ENCODE measurements at places on chromosomes 5 and 9.

- no peak for DNase-seq
Observed at GRCh38 chr5:160507221-160507721, 85.6 kb downstream of the PTTG1 start.

GRCh38 chr5:171589461-171589860, 170.0 kb downstream of the FGF18 start:
- no peak for DNase-seq

GRCh38 chr9:112348257-112349007, 15.0 kb upstream of the PTBP3 start:
- no peak for DNase-seq

GRCh38 chr5:127216898-127217675, 73.5 kb upstream of the MEGF10 start:
- no peak for DNase-seq

DNA sequence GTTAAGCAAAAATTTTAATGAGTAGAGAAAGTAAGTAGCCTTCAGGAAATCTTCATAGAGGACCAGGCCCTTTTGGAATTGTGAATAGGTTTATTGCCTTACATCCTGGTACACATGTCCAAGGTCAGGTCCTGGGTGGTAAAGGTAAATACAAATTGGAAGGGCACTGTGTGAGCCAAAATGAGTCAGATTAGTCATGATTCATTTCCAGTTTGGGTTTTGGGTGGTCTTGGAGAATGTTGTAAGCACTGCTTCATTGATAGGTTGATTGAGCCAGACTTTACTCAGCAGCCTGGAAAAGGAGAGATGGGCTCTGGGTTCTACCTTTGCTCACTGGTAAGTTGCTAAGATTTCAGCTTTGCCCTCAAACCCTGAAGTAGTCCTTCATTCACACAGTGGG, 82.5 kb upstream of the ZNF169 start:
- no peak for DNase-seq

GRCh38 chr9:18492612-18493011, 18.7 kb downstream of the ADAMTSL1 start:
- no peak for DNase-seq

DNA sequence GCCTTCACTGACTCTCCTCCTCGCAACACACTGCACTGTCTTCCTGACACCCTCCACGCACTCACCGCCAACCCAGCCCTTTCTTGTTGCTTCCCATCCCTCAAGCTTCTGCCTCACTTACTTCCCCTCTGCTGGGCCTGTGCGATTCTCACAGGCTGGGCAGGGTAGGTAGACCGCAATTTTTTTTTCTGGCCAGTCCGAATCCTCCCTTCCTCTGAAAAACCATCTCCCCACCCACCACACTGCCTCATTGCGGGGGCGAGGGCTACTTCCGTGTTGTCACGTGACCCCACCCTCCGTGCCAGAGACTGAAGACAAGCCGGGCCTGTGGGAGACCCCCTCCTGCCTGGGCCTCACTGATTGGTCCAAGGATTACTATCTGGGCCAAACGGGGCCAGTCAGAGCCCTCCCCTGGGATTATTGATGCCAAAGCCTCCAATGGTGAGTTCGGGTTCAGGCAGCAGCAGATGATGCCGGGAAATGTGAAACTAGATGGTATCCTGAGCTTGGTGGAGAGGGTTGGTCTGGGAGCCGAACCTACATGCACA, 73.1 kb downstream of the STK10 start:
- DNase-seq, result no peak

GRCh38 chr9:16138561-16139491, 586.0 kb downstream of the CCDC171 start:
- DNase-seq, result no peak

GRCh38 chr5:15510831-15511230, 10.9 kb downstream of the FBXL7 start:
- no peak for DNase-seq

DNA sequence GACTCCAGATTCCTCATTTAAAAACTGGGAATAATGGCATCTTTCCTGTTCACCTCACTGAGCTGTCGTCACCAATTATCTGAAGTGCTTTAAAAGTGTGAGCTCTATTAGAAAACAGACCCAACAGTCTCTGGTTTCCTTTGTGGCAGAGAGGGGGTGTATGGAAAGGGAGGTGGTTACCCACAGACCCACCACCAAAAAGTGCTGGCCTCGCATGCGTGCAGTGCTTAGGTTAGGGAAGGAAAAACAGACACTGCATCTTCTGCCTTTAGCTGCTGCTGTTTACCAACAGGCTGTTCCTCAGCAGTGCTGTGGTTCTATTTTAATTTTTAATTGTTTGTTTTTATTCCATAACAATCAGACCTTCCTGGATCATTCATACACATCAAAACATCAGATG, 249.6 kb downstream of the PIK3R1 start:
- DNase-seq, result no peak

GRCh38 chr5:115388240-115388639, 91.8 kb upstream of the CCDC112 start:
- DNase-seq, result no peak

- no peak for DNase-seq
Observed at GRCh38 chr9:120663380-120663779, 50.9 kb downstream of the MEGF9 start.

DNA sequence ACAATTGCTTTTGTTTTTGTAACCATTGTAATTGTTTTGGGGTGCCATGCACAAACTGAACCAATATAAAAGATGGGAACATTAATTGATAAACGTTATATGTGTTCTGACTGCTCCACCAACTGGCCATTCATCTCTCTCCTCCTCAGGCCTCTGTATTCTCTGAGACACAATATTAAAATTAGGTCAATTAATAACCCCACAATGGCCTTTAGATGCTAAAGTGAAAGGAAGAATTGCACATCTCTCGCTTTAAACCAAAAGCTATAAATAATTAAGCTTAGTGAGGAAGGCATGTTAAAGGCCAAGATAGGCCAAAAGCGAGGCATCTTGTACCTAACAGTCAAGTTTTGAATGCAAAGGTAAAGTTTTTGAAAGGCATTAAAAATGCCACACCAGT, 448.4 kb upstream of the ITGA1 start:
- no peak for DNase-seq
